ENCODE measurements at places on chromosomes 16 and 17. TPM values are rescaled to one million over a fixed set of nuclear protein-coding genes. Genes with fewer than 3 reads are reported as not detected.

GRCh38 chr16:27514806-27515205, 34.9 kb downstream of the GTF3C1 start:
- DNase-seq, result no peak

NOD2 gene
- total RNA-seq, result 0.41 TPM

DNA sequence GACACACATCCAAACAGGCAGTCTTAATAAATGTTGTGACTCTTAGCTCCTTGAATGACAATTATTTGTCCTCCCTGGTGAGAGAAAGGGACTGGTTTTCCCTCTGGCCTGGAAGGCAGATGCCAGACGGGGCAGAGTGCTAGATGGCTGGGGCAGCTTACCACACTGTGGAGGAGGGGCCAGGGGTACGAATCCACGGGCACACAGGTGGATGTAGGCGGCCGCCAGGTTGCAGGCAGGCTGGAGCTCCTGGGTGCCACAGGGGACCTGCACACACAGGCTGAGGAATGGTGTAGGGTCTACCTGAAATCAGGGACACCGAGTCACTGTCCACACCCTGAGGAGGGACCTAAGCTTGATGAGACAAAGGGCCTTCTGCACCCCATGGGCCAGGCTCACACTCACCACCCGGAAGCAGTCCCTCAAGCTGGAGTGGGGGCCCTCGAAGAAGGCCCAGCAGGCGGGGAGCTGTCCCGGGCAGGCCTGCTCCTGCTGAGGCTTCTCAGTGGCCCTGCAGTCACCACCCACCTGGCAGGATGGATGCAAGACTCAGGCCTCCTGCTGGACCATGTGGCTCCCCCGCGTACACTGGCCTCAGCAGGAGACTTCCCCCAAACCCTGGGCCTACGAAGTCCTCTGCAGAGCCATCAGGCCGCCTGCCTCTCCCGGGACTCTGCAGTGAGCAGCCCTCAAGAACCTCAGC, 38.4 kb downstream of the RMI2 start:
- no peak for DNase-seq

DNA sequence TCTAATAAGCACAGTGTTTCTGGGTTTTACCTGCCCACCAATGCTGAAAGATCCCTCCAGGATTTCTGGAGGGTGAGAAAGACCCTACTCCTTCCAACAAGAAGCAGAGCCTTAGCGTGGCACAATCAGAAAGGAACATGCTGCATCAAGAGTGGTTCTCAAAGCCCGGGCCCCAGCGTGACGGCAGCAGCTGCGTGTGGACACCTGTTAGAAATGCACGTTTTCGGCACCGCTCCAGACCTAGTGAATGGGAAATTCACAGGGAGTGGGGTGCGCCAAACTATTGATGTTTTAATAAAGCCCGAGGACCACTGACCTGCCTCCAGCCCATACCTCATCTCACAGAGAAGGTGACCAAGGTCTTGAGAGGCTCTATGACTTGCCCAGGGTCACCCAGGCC, 55.8 kb downstream of the PECAM1 start:
- DNase-seq, result no peak

SLC12A3 gene
- total RNA-seq, result not detected
